ENCODE measurements at places on chromosomes 12 and 14.

DNA sequence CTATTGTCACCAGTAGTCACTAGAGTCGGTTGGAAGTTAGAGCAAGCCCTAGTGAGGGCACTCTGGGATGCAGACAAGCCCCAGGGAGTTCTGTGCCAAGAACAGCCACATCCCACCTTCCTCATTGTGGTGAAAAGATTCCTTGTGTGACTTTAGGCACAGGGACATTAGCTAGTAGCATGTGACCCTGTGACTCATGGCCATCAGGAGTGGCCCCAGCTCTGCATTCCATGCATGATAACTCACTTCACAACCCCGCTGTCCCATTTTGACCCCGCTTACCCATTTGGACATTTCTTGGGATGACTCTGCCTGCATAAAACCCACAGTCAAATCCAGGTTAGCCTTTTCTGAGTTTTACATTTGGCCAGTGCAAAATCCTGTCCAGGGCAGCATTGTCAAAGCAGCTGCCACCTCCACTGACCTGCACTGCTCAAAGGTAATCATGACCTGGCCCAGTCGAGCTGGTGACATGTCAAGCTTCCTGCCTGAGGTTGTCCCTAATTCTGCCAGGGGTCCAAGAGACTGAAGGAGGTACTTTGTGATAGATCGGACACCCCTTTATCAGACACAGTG is 430.5 kb downstream of the DPF3 start:
- no peak for DNase-seq

DNA sequence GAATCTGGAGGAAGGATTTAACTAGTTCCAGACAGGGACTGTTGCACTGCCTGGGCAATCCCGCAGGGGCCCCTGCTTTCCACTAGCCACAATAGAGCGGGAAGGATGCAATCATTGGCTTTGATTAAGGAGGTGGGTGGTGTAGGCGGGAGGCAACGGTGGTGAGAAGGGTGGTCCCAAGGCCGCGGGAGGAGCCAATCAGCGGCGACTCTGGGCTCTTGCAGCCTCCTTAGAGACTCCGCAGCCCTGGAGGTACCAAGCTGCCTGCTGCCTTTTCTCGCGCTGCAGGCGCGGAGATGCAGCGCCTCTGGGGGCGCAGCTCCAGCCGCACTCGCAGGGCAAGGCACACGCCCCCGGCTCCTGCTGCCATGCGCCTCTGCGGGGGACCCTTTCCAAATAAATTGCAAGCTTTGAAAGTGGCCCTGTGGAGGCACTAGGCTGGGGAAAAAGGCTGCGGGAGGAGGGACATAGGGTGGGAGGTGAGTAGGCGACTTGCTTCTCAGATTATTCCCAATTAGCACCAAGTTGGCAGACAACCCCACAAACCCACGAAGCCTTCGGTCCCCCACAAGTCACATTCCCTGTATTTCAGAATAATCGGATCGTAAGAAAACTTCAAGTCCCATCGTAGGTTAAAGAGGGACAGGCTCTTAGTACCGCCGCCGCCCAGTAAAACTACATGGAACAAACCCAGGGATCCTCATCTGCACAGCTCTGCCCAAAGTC is 858 bp upstream of the KCNA1 start:
- DNase-seq = no peak

GRCh38 chr12:87756721-87757120 is 272.5 kb downstream of the C12orf50 start:
- no peak for DNase-seq

- no peak for DNase-seq
These were observed 42.7 kb upstream of the EAPP start for GRCh38 chr14:34582117-34582680.

GRCh38 chr12:109782326-109782703 is 50.9 kb downstream of the TRPV4 start:
- no peak for DNase-seq

DNA sequence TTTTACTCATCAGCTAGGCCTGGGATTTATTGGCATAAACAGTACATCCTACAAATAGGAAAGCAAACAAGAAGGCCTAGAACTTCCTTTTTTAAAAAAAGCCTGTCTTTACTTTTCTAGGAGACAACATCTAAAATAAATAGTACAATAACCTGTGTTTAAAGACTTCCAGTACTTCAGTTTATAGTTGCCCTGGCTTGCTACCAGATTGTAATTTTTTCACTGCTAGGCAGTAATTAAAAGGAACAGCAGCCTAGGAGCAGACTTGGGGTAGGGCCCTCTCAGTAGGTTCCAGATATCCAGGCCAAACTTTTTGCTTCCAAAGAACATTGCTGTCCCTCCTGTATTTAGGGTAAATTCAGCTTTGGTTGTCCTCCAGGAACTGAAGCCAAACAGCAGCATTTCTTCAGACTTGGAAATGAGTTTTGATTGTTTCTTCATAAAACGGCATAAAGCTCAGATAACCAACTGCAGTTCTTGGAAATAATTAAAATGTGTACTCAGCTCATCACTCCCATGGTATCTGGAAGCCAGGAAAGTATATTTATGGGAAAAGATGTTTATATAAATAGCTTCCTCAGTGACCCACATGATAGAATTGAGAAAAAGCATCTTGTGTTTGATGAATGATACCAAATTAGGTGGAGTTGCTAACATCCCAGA is 61.7 kb downstream of the PPP1R36 start:
- DNase-seq = no peak

DNA sequence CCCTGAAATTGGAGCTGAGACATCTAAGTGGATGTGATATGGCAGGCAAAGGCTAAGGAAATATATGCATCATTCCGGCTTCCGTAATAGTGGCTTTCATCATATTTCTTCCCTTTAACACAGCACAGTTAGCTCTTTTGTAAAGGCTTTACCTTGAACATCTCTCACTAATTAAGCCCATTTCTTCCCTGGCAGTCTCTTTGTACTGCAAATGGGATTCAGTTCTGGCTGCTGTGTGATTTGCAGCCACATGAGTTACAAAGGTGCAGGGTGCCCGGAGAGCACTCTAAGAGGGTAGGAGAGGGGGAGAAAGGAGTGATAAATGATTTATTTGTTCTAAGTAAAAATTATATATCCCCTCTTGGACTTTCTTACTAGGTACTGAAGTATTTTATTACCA is 232.1 kb upstream of the CCDC196 start:
- no peak for DNase-seq

DNA sequence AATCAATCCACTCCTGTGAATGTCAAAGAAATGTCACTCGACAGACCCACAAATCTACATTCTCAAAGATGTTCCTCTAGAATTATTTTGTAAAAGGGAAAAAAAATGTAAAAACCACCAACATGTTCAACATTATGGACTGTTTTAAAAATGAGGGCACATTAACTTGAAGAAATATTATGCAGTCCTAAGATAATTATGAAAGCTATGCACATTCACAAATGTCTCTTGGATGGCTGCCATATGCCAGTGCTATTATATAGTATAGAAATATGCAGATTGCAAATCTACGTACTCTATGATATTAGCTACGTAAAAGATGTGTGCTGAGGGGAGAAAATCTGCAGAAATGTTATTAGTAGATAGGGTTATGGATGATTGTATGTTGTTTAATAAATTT is 334.2 kb downstream of the BMP4 start:
- no peak for DNase-seq

- no peak for DNase-seq
These were observed 48.5 kb downstream of the ADGRD1 start for GRCh38 chr12:131002216-131002631.

DNA sequence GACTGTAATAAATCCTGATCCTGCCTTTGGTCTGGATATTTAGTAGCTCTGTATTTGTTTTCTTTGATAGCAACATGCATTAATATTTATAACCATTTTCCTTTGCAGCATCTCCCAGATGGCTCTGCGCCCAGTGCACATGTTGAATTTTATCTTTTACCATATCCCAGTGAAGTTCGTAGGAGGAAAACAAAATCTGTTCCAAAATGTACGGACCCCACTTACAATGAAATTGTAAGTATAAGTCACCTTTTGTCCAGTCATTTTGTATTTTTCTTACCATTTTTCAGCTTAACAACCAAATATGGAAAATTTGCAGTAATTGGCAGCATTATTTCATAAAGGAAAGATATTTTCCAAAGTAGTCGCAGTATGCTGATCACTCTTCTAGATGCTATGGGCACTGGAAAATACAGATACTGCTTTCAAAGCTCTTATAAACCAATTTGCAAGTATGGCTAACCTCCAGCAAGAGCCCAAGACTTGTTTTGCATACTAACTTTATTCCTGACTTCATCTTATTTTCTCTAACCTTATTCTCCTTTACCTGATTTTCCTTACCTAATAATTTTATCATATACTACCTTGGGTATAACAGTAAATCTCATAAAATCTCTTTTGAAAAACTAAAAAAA is 97.4 kb downstream of the PLCZ1 start:
- DNase-seq = no peak

GRCh38 chr14:26379951-26380350 is 217.9 kb downstream of the NOVA1 start:
- DNase-seq = no peak

GRCh38 chr12:52058631-52059361 is 7.6 kb downstream of the NR4A1 start:
- DNase-seq = no peak

DNA sequence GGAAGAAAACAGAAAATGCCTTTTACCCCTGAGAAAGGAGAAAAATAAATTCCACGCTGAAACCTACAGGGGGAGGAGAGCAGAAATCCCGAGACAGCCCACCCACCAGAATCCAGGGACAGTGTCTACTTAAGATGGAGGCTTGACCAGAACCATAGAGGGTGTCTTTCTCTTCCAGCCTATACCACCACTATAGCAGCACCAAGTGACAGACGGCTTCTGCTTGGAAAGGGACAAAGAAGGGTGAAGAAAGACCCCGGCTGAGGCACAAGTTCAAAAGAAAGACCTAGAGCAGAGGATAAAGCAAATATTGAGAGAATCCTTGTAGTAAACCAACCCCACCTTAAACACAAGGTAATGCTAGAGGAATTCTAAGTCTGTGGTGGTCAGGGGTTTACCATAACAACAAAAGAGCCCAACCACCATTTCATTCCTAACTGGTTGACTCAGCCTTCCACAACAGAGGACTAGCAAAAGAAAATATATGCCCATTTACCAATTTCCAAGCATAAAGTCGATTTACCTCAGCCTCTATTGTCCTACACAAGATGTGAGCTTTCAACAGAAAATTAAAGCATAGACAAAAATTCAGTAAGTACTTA is 105.3 kb upstream of the FOXG1 start:
- DNase-seq = no peak

- no peak for DNase-seq
These were observed 348.5 kb upstream of the MDGA2 start for GRCh38 chr14:48023881-48024280.

- DNase-seq = no peak
These were observed 88.8 kb upstream of the ATP2B1 start for GRCh38 chr12:89797436-89797835.

- no peak for DNase-seq
These were observed 11.3 kb downstream of the SLC35F4 start for GRCh38 chr14:57854571-57854970.

DNA sequence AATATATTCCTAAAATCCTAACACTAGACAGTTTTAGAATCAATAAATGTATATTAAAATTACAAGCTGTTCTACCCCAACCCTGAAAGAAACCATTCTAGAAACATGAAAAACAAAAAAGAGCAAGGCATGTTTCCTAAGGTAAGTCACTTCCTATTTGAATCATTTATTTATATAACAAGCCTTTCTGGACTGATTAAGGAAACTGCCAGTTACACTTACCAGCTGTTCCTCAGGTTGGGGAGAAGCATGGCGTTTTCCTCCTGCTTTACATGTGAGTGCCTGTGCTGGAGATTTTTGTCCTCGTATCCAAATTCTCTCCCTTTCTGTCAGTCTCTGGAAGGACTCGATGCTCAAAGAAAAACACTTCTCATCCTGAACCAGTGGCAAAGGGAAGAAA is 183.3 kb downstream of the EFCAB11 start:
- no peak for DNase-seq

DNA sequence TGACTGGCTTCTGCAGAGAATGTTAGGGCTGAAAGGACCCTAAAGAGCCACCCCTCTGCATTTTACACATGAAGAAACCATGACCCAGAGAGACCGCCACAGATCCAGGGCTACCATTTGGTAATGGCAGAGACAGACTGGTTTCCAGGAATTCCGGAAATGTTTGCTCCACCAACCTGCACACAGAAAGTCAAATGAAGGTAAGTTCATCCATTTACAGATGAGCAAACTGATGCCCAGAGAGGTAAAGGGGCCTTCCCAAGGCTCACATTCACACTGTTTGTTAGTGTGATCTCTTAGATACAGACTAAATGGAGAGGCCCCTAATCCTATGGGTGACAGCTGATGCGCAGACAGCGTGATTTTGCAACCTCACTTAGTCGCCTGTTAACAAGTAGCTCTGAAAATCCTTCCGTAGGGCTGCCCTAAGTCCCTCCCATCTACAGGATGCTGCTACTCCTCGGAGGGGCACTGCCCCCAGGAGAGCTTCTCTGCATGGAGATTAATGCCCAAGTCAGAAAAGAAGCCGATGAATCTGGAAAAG is 33.8 kb downstream of the ZFP36L1 start:
- DNase-seq = no peak

- no peak for DNase-seq
These were observed 53.4 kb downstream of the PLBD1 start for GRCh38 chr12:14514154-14514842.

- DNase-seq = no peak
These were observed 184.0 kb downstream of the CAND1 start for GRCh38 chr12:67453191-67453590.

DNA sequence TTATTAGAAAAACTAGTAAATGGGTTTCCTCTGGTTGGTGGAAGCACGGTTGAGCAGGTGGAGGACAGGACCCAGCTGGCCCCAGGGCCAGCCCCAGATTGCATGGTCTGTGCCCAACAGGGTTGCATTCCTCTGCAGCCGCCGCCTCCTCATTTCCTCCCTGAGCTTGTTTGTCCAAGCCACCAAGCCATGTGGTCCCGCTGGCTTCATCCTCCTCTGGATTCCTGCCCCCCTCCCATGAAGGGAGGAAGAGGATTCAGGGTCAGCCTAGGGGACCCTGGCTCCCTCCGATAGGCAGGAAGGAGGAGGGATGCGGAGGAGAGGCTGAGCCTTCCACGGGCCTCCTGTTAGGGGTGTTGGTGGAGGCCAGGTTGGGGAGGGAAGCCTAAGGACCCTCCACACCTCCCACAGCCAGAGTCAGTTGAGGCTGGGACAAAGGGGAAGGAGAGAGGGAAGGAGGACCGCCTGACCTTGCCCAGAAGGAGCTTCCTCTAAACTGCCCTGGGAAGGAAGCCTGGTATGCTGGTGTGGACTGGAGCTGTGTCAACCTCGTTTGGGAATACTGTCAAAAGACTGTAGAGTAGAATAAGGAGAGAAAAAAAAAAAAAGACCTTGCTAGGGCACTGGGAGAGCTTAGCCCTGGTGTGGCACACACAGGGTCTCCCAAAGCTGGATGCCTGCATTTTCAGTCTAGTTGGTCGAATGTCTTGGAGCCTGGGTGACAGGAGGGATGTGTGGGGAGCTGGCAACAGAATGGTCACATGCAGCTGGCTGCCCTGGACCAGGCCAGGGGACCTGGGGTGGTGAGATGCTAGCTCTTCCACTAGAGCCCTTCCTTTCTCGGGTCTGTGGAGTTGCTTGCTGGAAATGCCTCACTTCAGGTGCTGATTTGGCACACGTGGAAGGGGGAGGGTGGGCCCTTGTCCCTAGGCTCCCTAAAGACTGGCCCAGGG is 42.4 kb downstream of the PLEKHG3 start:
- no peak for DNase-seq

All from activated T-helper 9 cell treated with anti-CD3 and anti-CD28 coated beads, Interleukin-2, amount 50 U/mL, for 16 hours (primary cell).